ENCODE measurements at places on chromosomes 5 and 9.

GRCh38 chr9:127612939-127613582 lies 984 bp downstream of the STXBP1 start:
- DNase-seq = no peak

- DNase-seq = no peak
Observed at GRCh38 chr9:120941046-120941770, 14.6 kb upstream of the TRAF1 start.

- no peak for DNase-seq
Observed at GRCh38 chr9:127574072-127574993, 37.7 kb upstream of the STXBP1 start.

DNA sequence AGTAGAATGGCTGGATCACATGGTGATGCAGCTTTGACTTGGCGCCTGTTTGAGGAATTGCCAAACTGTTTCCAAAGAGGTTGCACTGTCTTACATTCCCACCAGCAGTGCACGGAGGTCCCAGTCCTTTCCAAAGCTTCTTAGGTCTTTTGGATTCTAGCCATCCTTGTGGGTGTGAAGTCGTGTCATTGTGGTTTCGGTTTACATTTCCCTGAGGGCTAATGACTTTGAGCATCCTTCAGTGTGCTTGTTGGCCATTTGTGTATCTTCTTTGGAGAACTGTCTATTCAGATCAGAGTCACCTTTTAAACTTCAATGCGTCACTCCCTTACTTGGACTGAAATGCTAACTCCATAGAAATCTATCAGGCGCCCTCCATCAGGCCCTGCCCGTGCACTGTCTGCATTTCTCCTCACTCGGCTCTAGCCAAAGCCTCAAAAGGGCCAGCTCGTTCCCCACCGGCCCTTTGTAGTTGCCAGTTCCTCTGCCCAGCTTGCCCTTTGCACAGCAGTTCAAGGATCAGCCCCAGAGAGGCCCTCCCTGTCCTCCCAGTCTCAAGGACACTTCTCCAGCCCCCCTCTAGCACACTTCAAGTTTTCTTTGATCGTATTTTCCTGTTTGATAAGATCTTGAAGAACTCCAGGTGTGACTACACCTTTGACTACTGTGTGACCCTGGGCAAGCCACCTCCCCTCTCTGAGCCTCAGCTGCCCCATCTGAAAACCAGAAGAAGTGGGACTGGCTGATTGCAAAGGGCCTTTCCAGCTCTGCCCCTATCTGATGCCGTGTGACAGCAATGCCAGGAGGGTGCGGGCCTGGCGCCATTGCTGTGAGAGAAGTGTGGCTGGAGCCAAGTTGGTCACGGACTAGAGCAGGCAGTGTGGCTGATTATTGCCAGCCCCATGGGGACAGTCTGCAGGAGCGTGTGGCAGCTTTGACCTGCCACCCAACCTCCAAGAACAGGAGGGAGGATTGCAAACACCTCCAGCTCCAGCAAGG lies 5.6 kb downstream of the HRH2 start:
- no peak for DNase-seq

GRCh38 chr5:59712836-59713497 lies 180.6 kb downstream of the PDE4D start:
- DNase-seq = no peak

Data from D721Med (cell line).